ENCODE measurements at places on chromosomes 2 and 18.

DNA sequence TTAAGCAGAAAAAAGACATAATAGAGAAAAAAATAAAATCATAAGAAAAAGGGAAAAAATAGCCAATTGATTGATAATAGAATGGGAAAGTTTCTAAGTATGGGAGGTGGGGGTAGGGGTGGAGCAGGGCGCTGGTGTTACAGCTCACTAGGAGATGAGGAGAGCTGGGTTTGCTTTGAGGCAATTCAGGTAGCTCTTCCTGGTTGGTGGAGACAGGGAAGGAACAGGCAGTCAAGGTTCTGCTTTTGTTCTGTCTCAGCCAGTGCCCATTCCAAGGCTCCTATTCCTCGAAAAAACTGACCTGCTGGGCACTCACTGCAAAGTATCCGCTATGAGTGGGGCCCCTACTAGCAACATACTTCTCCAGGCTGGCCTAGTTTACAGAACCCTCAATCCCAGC lies 1.7 kb upstream of the CNNM4 start:
- no peak for DNase-seq

- DNase-seq = peak; percentile 18
Observed at GRCh38 chr2:75311993-75312392, 112.7 kb upstream of the TACR1 start.

GRCh38 chr2:159042115-159042850 lies 73.8 kb downstream of the TANC1 start:
- DNase-seq = no peak

- DNase-seq = no peak
Observed at GRCh38 chr2:237552908-237553307, 13.5 kb upstream of the PRLH start.

DNA sequence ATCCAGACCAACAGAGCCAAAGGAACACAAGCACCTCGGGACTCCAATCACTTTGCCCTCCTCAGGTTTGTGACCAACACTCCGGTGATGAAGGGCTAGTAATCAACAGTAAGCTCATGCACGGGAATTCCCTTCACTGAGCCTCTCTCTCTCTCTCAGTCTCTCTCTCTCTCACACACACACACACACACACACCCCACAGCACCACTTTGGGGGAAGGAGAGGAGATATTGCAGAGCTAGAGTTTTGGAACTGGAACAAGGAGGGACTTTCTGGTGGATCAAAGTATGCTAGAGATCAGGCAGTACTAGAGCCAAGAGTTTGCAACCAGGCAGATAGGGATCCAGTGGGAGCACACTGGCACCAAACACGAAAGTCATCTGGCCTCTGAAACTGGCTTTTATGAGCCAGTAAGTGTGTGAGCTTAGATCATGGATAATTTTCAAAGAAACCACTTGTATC lies 98.7 kb downstream of the ANKRD44 start:
- no peak for DNase-seq

- no peak for DNase-seq
Observed at GRCh38 chr2:164747783-164748433, 93.7 kb downstream of the COBLL1 start.

- no peak for DNase-seq
Observed at GRCh38 chr2:41879235-41879916, 168.4 kb upstream of the PKDCC start.

DNA sequence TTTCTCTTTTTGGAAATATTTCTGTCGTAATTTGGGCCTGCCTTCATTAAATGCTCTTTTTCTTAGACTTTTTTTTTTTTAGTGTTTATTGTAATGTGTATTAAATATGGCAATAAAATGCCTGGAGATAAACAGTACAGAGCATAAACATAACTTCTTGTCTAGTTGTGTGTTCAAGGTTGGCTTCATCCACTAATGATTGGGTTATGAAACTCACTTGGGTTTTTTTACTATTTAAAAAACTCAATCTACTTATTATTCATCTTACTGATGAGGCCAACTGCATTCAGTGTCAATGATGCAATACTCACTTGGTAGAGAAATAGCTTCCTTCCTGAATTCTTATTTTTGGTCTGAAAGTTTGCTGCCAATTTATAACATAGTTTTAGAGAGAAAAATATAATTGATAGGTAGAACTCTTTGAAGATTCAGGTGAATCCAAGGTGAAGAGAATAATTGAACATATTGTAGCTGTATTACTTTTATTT lies 144.2 kb upstream of the NABP1 start:
- DNase-seq = no peak

GRCh38 chr2:171652416-171652785 lies 34.9 kb upstream of the DYNC1I2 start:
- no peak for DNase-seq

- no peak for DNase-seq
Observed at GRCh38 chr2:30796699-30797098, 10.5 kb downstream of the CAPN13 start.

DNA sequence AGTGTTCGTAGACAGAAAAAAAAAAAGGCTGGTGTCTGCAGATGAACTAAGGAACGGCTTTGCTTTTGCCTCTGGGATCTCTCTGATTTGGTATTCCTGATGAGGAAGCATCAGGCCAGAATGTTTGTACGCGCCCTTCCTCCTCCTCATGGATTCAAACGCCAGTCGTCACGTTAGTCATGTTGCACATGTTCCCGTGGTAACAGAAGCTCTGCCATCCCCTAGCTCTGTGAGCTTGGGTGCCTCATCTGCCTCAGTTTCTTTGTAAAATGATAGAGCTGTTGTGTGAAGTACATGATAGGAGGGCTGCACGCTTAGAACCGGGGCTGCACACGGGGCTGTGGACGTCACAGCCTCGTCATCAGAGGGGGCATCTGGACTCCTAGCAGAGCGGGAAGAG lies 47.0 kb downstream of the TSHZ1 start:
- DNase-seq = no peak

DNA sequence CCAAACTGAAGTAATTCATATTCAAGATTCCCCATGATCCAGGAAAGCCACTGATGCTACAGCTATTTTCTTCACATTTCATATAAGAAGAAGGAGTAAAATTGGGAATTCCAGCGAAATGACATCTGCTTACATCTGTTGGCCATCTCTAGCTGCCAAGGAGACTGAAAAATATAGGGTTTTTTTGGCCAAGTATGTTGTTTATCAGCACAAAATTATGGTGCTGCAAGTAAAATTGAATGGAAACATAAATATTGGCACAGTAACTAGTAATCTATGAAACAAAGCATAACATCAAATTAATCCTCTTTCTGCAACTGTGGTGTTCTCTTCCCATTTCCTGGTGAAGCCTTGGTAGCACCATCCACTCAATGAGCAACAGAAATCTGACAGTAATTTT lies 649.5 kb upstream of the ZNF804A start:
- DNase-seq = no peak

- DNase-seq = peak; percentile 38
Observed at GRCh38 chr2:45353879-45354278, 257.2 kb downstream of the SRBD1 start.
